ENCODE measurements at places on chromosomes 16 and 17. TPM values are rescaled to one million over a fixed set of nuclear protein-coding genes. Genes with fewer than 3 reads are reported as not detected.

Gene MT1G
- total RNA-seq, result not detected

Gene HOXB8
- total RNA-seq, result 7.2 TPM

Gene TMC6
- total RNA-seq, result 10.1 TPM

Gene KRT32
- not detected for total RNA-seq

Gene ATP2A1
- total RNA-seq, result 2.6 TPM

Gene NLRC5
- total RNA-seq, result 5.6 TPM

Gene MILR1
- 1.9 TPM for total RNA-seq

Gene ABCC11
- total RNA-seq, result 0.13 TPM

Gene GP1BA
- total RNA-seq, result not detected

Gene SHISA6
- total RNA-seq, result not detected

Gene KRT20
- total RNA-seq, result 0.47 TPM

Gene TMEM256
- total RNA-seq, result 192 TPM

Gene CTRB2
- not detected for total RNA-seq

Gene RNF43
- total RNA-seq, result 0.36 TPM

Data from A549 treated with DMSO at 1 μM for 4 hours (cell line).